ENCODE measurements at places on chromosomes 1 and 21. TPM values are rescaled to one million over a fixed set of nuclear protein-coding genes. Genes with fewer than 3 reads are reported as not detected.

DNA sequence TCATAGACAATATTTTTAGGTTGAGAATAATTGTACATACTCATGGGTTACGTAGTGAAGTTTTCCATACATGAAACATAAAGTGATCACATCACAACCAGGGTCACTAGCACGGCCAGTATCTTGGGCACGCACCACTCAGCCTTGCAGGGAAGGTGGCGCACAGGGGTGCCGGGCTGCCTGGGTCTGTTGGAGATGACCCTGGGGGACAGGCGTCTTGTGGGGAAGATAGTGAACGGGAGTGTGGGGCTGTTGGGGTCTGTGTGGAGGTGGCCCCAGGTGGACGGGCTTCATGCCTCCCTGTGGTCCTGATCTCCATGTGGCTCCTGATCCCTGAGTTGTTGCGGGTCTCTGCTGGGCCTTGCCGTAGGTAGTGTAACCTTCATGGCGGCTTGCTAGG, 38.3 kb upstream of the PRSS38 start:
- DNase-seq, result no peak

Gene USH2A
- not detected for total RNA-seq

DNA sequence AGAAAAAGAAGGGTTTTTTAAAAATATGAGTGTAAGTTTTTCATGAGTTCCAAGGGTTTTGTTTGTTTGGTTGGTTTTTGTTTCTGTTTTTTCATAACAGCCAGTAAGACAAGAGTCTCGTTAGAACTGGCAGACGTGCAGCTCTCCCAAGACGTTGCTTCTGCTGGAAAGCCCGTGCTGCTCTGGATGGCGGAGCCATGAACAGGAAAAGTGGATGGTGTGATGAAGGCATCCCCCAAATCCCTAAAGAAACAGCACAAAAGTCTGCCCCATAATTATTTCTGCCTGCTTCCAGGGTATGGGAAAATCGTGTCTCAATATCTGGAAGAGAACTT, 157.9 kb upstream of the BACE2 start:
- DNase-seq, result no peak

Gene RGS8
- total RNA-seq, result not detected

Gene LCE2A
- total RNA-seq, result not detected

- no peak for DNase-seq
These were observed 12.6 kb downstream of the ZC3H12A start for GRCh38 chr1:37486680-37487618.

GRCh38 chr1:16521288-16521583, 7.2 kb upstream of the RNU1-1 start:
- no peak for DNase-seq

DNA sequence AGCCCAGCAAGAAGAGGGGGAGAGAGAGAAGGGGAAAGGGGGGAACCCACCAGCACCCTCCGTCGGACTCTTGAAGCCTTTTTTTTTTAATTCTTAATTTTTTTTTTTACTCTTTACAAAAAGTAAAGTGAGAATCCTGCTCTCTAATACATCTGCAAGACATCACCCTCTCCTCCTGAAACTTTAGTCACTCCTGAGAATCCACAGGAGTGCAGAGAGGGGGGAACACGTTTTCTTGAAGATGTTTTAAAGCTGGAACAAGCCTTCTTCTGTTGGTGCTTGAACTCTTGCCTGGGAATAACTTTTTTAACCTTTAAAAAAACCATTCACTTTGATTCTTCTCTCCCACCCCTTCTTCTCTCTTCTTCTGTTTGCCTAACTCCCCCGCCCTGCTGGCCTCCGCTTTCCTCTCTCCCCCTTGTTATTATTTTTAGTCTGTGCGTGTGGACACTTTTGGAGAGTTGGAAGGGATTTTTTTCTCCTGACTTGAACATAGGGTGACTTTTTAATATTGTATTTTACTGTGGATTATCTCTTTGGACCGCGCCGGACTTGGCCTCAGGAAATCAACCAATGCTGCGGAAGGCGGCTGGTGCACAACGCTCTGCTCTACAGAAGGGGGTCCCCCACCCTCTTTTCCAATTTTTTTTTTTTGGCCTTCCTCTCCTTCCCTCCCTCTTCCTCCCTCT, 383 bp upstream of the PRRX1 start:
- DNase-seq, result no peak

Gene DCST1
- not detected for total RNA-seq

GRCh38 chr1:22287946-22288520, 145.1 kb upstream of the WNT4 start:
- DNase-seq, result no peak

DNA sequence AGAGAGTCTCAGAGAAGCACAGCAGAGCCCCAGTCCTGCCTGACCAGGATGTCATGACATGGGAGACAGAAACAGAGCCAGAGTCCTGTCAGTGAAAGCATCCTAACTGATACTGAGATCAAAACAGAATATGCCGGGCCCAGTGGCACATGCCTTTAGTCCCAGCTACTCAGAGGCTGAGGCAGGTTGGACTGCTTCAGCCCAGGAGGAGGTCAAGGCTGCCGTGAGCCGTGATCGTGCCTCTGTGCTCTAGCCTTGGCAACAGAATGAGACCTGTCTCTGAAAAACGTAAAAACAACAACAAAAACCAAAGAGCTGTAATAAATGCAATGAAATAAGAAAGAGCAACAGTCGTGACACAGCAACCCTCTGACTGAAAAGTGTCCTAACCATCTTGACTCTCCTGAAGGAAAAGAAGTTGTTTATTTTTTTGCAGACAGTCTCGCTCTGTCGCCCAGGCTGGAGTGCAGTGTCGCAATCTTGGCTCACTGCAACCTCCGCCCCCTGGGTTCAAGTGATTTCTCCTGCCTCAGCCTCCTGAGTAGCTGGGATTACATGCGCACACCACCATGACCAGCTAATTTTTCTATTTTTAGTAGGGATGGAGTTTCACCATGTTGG, 189.2 kb downstream of the SLC45A1 start:
- no peak for DNase-seq

- DNase-seq, result no peak
These were observed 24.3 kb downstream of the IL10RB start for GRCh38 chr21:33290441-33290840.

GRCh38 chr1:79497193-79497773, 490.8 kb upstream of the ADGRL4 start:
- DNase-seq, result no peak

DNA sequence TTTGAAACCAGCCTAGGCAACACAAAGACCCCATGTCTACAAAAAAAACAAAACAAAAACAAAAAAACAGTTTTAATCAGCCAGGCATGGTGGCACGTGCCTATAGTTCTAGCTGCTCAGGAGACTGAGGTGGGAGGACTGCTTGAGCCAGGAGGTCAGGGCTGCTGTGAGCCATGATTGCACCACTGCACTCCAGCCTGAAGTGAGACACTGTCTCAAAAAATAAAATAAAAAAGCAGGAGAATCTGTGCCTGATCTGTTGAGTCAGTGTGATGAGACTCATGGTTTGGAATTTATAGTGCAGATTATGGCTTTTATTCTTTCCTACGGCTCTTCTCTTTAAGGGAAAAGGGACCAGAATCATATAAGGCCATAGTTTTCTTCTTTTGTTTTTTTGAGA, 16.5 kb downstream of the TRIT1 start:
- no peak for DNase-seq

- DNase-seq, result no peak
These were observed 454.0 kb upstream of the C1orf87 start for GRCh38 chr1:60527567-60527966.

DNA sequence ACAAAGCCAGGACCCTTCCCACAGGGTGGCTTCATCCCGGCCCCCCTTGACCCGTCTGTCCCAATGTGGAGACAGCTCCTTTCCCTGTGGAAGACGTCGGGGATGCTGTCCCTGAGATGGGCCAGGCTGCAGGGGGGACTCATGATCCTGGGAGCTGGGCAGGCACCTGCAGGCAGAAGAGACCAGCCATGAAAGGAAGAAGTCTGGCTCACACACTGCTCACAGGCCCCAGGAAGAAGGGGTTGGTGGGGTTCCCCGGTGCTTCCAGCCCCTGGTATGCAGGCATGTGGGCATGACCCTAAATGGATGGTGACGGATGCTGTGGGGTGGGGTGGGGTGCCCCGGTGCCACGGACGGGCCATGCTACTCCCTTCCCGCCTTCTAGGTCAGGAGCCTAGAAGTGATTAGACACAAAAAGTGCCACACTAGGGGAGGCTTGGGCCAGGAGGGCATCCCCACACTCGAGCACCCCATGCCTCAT, 8.3 kb downstream of the ACTRT2 start:
- no peak for DNase-seq

GRCh38 chr1:30919025-30919881, 10.7 kb upstream of the SDC3 start:
- DNase-seq, result no peak

DNA sequence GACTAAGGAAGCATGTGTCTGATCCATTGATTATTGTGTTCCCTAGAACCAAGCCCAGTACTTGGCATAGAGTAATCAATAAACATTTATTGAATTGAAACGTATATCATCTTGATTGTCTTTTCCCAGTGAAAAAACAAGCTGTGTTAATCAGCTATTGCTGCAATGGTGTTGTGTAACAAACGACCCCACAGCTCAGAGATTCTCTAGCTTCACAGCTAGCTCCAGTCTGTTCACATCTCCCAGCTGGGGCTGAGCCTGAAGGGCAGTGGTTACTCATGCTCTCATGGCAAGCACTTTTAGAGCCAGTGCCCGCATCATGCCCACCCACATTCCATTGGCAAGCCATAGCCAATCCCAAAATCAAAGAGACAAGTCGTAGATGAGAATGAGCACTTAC, 237.4 kb upstream of the RAB4A start:
- DNase-seq, result no peak

- DNase-seq, result no peak
These were observed 231.4 kb downstream of the GRIK1 start for GRCh38 chr21:29708401-29708800.
